ENCODE measurements at places on chromosomes 7 and 10.

DNA sequence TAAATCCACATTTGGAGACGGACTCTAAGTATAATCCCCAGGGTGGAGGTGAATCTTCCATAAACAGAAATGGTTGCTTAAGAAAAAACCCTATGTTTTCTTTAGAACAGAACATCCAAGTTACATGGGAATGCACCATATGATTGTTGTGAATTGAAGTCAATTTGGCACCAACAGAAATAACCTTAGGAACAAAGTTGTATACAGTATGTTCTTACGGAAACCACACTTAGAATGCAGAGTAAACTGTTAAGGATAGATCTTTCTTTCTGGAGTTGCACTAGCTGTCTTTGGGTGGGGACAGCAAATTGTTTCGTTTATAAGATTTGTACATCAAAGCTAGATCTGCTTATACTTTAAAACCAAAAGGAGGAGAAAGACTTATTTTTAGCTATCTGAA is 316.4 kb downstream of the PTEN start:
- no peak for DNase-seq

- no peak for DNase-seq
Measured at GRCh38 chr7:2275101-2275500, 33.1 kb downstream of the NUDT1 start.

DNA sequence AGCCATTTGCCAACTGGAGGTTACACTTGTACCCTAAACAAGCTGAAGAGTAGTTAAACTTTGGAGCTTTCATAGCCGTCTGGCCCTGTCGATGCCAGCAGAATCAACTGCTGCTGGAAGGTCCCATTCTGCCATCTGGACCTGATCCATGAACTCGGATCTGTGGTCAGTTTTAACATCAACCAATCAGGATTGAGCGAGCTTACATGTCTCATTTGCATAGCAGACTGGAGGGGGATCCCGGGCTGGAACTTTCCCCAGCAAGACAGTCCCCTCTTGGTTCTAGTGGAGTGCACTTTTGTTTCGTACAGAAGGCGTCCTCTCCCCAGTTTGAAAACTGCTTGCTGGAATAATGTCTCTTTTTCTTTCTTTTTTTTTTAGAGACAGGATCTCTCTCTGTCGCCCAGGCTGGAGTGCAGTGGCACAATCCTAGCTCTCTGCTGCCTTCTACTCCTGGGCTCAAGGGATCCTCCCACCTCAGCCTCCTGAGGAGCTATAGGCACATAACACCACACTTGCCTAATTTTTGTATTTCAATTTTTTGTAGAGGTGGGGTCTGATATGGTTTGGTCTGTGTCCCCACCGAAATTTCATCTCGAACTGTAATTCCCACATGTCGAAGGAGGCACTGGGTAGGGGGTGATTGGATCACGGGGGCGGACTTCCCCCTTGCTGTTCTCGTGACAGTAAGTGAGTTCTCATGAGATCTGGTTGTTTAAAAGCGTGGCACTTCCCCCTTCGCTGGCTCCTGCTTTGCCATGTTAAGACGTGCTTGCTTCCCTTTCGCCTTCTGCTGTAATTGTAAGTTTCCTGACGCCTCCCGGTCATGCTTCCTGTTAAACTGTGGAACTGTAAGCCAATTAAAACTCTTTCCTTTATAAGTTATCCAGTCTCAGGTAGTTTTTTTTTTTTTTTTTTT is 42.8 kb upstream of the SEPHS1 start:
- DNase-seq, result no peak

- no peak for DNase-seq
Measured at GRCh38 chr10:84540022-84540616, 211.7 kb downstream of the CCSER2 start.

DNA sequence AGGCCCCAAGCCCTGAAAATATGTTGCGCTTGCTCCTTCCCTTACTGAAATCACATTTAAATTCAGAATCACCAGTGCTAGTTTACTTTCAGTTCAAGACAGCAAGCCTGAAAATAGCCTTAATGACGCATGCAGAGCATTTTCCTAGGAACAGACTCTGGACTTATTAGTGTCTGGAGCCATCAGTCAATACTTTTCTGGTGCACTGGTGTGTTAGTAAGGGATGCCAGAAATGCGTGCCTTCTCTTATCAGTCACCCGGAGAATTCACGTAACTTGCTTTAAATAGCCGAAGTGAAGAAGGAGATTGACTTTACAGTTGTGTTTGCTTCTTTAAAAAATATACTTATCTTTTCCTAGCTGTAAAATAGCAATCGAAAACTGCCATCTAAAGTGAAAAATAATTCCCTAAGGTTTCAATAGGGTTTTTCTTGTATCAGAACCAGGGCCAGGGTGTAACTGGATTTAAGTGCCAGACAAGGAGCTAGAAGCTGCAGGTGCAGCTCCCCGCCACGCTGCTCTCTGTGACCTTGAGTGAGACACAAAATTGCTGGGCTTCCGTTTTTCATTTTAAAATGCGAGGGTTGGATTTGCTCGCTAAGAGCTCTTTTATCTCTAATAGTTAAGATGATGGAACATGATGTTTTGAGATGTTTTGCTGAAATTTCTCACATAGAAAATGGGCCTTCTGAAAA is 177.8 kb downstream of the NSUN6 start:
- DNase-seq, result no peak

DNA sequence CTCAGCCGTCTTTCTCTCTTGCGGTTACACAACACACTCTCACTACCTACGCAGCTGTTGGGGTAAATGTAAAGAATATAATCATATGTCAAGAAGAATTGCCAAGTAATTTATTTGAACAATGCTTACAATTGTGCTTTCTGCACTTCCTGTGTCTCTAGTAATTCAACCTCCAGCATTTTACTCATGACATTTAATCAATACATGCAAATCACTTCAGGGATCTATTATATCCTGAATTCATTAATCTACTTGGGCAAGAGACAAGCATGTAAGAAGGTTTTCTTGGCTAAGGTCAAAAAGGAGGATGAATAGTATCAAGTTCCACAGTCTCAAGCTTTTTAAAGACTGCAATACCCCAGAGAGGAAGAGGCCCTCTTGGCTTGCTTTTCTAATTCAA is 562.9 kb upstream of the ADARB2 start:
- no peak for DNase-seq

DNA sequence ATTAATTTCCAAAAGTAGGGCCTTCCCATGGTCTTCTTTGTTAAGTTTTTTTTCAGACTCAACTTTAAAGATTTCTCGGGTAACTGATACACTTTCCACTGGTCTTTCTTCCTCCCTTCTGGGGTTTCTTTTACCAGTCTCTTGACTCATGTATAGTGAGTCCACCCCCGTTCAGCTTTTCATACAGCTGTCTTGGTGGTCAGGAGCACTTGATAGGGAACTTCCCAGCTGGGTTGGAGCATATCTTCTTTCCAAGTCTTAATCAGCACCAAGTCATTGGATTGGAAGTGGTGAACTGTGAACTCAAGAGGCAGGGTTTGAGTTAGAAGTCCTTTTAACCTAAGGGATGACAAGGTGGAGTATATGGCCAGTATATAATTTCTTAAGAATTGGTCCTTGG is 29.2 kb upstream of the ELOVL3 start:
- no peak for DNase-seq

GRCh38 chr7:1468203-1468602 is 8.9 kb upstream of the MICALL2 start:
- DNase-seq, result no peak

DNA sequence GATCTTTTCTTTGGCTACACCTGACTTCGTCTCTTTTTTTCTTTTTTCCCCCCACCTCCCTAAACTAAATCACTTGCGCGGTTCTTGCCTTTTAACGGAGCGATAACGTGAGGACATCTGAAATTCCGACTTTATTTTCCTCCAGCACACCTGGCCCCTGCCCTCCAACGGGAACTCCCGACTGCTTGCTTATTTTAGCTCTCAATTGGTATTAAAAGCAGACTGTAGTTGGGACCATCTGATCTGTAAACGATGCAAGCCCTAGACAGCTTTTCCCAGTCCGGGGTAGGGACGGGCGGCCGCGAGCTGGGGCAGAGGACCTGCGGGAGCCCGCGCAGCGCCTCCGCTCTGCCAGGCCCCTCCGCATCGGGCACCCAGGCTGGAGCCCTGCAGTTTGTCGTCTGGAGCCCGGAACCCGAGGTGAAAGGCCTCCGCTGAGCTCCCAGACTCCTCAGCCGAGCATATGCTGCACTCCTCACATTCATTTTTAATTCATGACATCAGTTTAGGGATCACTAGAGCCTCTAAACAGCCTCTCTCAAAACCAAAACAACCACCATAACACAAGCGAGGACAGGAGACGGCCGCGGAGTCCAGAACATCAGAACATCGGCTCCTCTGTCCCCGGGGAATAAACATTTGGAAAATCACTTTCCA is 10.0 kb upstream of the EMX2 start:
- no peak for DNase-seq

Measured in activated CD4-positive, alpha-beta T cell treated with anti-CD3 and anti-CD28 coated beads, Interleukin-2, amount 10 ng/mL, durations not matched to agents 24 days and 14 days (primary cell).